H7 (cell line): ENCODE measurements at places on chromosomes 2 and 18.

GRCh38 chr2:71555798-71556454, 102.6 kb downstream of the DYSF start:
- peak; percentile 38 for DNase-seq

DNA sequence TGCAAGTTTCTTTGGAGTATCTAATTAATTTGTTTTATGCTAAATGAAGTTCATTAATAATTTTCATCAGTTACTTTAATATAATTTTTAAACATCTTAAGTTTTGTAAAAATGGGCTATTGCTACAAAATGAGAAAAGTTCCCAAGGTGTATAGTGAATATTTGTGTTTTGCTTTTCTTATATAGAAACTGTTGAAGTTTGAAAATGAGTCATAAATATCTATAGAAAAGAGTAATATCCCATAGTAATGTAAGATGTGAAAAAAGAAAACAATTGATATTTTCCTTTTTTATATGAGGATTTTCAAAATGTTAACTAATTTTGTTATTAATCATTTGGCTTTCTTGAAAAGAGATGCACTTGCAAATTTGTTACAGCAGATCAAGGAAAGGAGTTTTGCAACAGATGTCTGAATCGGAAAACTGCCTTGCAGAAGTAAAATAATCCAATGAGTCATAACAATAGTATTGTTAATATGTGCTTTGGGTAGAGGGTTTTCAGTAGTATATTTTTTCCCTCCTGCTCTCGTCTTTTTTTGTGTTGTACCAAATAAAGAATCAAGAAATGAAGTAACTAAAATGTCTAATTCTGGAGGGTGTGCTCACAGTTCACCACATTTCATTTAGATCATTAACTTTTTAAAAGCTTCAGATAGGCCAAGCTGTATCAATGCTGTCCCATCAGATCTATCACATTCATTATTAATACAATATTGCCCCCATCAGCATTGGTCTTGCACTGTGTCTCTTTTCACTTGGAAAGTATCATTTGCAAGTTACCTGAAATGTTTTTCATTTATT, 15.5 kb downstream of the DUSP19 start:
- DNase-seq: no peak

GRCh38 chr2:67649331-67650261, 252.5 kb downstream of the ETAA1 start:
- no peak for DNase-seq

- DNase-seq: no peak
These were observed 12.6 kb downstream of the NT5DC4 start for GRCh38 chr2:112733456-112733855.

GRCh38 chr2:172283476-172283875, 143.9 kb upstream of the ITGA6 start:
- DNase-seq: no peak

DNA sequence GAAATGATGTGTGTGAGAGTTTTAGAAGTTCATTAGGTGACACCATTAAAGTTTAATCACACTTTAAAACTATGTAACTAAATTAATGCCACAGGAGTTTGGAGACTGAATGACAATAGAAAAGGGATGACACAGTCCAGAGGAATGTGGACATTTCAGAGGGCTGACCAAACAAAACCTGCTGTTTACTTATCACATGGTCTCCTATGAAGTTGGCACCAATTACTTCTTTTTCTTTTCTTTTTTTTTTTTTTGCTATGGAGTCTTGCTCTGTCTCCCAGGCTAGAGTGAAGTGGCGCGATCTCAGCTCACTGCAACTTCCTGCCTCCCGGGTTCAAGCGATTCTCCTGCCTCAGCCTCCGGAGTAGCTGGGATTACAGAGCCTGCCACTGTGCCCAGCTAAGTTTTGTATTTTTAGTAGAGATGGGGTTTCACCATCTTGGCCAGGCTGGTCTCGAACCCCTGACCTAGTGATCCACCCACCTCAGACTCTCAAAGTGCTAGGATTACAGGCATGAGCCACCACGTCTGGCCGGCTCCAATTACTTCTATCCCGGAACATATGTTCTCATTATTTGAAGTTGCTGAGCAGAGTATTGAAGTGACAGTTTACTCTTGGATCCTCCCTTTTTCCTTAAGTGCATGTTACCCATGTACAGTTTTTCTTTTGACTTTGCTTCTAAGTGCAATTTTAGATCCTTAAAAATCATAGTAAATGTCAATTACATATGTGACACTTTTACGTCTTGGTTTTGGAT, 4.3 kb downstream of the AGPS start:
- no peak for DNase-seq

- DNase-seq: no peak
These were observed 34.5 kb upstream of the ARL5A start for GRCh38 chr2:151862700-151863099.

DNA sequence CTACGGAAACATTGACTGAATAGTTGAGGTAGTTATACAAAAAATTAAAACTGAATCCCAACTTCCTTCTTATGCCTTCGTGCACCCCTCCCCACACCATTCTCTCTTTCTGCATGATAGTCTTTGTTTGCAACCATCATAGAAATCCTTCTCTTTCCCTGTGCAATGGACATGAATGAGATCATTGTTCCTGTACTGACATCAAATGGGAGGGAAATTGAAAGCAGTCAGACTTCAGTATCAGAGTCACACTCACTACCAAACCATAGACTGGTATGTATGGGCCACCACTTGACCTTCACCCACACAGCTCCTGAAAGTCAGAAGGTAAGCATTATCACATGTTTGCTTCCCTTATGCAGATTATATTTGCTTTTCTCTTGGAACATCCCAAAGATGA, 782.8 kb downstream of the BCL11A start:
- no peak for DNase-seq

GRCh38 chr2:232502911-232503808, 15.5 kb upstream of the ECEL1 start:
- peak; percentile 93 for DNase-seq
